ENCODE measurements at places on chromosomes 4 and X. TPM values are rescaled to one million over a fixed set of nuclear protein-coding genes. Genes with fewer than 3 reads are reported as not detected.

SLC9B2 gene
- 67.3 TPM for total RNA-seq

ALB gene
- 1.3 TPM for total RNA-seq

COL25A1 gene
- total RNA-seq = 33.6 TPM

SPP1 gene
- 589 TPM for total RNA-seq

TEX13D gene
- not detected for total RNA-seq

TMEM35A gene
- 18.5 TPM for total RNA-seq

- no peak for DNase-seq
These were observed 13.9 kb upstream of the SCML2 start for GRCh38 chrX:18368402-18368801.

GRCh38 chr4:82553020-82553419 lies 8.8 kb downstream of the TMEM150C start:
- no peak for DNase-seq

DNA sequence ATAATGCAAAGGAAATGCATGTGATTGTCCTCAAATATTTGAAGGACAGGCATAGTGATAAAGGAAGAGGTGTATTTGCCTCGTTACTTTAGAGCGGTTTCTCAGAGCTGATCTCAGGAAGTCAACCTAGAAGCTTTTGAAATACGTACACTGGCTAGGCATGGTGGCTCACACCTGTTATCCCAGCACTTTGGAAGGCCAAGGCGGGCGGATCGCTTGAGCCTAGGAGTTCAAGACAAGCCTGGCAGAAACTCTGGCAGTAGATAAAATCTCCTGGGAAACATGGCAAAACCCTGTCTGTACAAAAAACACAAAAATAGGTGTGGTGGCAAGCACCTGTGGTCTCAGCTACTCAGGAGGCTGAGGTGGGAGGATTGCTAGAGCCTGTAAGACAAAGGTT lies 24.9 kb downstream of the SMARCAD1 start:
- no peak for DNase-seq
